ENCODE measurements at places on chromosomes 12 and 14.

DNA sequence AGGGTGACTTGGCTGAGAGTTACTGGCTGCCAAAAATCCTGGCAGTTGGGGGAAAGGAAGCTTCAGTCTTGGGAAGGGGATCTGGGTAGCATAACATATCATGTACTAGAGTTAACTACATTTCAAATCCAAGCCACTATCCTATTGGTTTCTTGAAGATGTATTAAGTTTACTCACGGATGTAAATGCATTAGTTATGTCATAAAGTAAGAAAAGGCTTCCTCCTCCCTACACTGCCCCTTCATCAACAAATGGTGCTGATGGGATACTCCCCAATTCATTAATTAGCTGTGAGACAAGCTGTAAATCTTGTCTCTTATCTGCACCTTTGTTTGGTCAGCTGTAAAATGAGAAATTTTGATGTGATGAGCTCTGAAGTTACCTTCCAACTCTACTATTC, 150.1 kb upstream of the SOX5 start:
- no peak for DNase-seq

DNA sequence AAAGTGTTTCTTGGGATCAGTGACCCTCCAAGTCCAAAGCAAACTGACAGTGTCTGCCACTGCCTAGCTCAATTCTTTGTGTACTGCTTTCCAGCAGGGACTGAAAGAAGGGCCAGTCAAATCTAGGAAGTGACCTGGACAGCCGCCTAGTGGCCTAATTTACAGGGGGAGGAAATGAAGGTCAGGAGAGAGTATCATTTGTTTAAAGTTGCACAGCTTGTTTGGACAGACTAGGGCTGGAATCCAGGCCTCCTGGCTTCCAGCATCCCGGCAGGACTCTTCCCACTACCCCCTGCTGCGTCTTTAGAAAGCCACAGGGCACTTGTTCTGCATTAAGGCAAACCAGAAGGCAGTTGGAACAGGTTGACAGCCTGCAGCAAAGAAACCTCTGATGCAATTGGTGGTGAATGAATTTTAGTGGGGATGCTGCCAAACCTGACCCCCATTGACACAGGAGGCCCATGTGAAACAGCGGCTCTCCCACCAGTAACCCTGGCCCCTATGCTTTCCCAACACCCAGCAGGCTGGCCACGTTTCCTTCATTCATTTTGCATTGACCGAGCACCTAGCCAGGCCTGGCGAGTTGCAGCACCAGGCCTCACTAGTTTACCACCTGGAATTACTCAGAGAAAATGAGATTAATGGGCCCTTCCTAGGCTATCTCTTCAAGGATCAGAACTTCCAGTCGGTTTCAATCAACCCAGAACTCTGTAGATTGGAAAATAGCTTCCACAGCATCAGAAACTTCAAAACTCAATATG, 28.2 kb downstream of the GALNT16 start:
- DNase-seq = no peak

GRCh38 chr12:125137766-125138344, 72.6 kb downstream of the AACS start:
- no peak for DNase-seq

DNA sequence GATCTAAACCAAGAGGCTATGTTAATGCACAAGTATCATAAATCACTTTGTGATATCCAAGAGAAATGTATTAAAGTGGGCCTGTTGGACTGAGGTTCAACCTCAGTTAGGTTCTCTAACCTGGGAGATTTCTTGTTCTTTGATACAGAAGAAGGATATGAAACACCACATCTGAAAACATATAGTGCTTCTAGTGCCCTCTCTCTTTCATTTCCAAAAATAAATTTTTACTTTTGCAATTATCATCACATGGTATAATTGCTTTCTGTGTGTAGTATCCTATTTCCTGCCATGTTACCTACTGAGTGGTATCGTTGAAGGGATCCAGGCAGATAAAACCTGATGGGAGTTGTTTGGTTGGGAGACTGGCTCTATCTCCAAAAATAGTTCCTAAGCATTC, 264.9 kb downstream of the CCER1 start:
- no peak for DNase-seq

GRCh38 chr12:47110718-47111391, 31.1 kb upstream of the AMIGO2 start:
- no peak for DNase-seq

DNA sequence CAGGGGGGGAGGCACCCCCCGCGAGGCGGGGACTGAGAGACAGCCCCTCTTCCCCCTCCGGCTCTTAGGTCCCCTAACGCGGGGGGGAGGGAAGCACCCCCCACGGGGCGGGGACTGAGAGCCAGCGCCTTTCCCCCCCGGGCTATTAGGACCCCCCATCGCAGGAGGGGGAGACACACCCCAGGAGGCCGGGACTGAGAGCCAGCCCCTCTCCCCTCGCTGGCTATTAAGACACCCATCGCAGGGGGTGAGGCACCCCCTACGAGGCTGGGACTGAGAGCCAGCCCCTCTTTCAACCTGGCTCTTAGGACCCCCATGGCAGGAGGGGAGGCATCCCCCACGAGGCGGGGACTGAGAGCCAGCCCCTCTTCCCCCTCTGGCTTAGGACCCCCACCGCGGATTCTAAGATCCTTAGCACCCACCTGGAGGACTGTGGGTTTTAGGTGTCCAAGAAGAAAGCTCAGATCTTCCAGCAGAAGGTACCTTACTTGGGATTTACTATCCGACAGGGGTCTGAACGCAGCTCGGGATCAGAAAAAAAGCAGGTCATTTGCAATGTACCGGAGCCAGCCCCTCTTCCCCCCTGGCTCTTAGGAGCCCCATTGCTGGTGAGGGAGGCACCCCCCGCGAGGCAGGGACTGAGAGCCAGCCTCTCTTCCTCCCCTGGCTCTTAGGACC, 197.8 kb upstream of the PZP start:
- DNase-seq = no peak

DNA sequence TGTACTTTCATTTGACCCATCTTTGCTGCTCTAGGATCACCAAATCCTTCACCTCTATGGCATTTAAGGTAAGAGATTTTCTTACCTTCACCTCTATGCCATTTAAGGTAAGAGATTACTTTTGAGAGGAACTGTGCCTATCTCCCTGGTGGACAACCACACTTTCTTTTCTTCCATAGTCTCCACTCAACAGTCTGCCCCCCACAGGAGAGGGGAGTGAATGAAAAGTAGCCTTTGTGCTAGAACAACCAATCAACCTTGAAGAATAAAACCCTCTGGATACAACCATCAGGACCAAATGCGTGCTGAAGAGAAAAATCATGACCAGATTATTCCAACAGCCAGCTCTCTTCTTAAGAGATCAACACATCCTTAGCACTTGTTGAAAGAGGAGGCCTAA, 258.6 kb upstream of the TMPO start:
- DNase-seq = no peak

- DNase-seq = no peak
Observed at GRCh38 chr12:40752011-40752410, 59.8 kb downstream of the CNTN1 start.

DNA sequence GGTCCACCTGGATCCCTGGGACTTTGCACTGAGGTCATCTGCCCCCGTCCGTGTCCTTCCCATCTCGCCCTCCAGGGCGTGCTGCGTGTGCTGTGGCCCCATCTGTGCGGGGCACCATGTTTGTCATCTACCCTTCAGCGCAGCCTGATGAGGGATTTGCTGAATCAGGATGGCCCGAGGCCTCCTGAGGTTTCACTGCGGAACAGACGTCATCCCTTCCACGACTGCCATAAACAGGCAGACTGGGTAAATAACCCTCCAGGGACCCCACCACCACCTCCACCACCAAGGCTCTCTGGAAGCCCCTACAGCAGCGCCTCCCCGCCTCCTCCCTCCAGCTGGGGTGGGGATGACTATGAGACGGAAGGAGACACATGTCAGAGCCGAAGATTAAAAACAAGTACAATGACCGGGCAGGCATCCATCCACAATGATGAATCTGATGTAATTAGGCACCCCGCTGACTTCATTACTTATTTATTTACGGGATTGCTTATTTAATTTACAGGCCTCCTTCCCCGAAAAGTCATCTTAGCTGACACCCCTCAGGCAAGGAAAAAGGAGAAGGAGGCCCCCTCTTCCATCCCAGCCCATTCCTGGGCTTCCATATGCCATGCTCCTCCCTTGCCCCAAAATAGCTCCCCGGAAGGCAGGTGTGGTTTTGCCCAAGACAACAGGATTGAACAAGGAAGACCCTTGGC, 39.4 kb downstream of the NCOR2 start:
- DNase-seq = no peak

DNA sequence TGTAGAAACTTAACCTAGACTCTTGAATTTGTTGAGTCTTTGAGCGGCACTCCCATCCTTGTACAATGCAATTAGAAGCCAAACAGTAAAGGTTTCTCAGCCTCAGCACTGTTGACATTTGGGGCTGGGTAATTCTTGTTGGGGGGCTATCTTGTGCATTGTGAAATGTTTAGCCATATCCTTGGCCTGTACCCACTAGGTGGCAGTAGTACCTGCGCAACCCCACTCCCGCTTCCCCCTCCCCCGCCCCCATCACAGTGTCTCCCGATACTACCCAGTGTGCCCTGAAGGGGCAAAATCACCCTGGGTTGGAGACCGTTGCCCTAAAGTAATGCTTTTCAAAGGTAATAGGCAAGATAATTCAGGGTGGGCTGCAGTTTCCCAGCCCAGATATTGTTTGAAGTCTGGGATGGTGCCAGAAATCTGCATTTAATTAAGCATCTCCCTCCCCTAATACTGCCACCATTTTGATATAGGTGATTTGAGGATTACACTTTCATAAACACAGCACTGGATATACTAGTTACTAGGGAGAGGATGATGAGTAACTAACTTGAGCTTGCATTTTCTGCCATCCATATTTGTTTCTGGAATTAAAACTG, 1.8 kb downstream of the COX6A1 start:
- peak; percentile 69 for DNase-seq

DNA sequence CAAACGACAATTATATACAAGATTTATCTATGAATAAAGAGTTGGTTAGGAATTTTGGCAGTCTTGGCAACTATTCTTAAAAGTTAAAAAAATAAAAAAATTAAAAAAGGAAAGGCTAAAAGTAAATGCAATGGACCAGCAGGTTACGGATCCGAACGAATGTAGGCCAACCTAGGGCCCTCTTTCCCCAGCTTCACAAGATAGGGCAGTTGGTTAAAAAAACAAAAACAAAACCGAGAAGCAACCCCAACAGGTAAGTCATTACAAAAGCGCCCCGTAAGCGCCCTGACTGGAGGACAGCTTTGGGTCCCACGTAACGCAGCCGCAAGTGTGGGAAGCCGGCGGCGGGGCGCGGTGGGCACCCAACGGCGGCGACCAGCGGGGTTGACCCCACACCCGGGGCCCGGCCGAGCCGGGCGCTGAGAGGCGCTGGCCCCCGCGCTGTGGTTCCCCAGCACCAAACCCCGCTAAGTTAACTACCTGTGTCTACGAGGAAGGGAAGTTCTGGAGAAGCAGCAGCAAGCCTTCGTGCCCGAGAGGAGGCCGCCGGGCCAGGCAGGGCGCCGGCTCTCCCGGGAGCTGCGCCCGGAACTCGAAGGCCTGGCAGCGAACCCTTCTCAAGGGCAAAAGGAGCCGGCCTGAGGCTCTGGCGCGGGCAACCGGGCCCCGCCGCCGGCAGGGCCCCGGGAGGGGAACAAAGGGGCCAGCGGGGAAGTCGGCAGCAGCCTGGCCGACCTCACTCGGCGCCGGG, 882 bp downstream of the HECTD1 start:
- peak; percentile 77 for DNase-seq

GRCh38 chr12:49974677-49975317, 2.0 kb downstream of the AQP6 start:
- DNase-seq = no peak

DNA sequence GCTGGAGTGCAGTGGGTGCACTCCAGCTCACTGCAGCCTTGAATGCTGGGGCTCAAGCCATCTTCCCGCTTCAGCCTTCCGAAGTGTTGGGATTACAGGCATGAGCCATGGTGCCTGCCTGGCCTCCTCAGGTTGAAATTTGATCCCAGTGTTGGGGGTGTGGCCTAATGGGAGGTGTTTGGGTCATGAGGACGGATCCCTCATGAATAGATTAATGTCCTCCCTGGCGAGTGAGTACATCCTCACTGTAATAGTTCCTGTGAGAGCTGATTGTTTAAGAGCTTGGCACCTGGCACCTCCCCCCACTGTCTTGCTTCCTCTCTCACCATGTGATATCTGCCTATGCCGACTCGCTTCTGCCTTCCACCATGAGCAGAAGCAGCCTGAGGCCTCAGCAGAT, 84.7 kb downstream of the TSPAN9 start:
- no peak for DNase-seq

GRCh38 chr12:118206107-118206412, 70.1 kb downstream of the PEBP1 start:
- no peak for DNase-seq

DNA sequence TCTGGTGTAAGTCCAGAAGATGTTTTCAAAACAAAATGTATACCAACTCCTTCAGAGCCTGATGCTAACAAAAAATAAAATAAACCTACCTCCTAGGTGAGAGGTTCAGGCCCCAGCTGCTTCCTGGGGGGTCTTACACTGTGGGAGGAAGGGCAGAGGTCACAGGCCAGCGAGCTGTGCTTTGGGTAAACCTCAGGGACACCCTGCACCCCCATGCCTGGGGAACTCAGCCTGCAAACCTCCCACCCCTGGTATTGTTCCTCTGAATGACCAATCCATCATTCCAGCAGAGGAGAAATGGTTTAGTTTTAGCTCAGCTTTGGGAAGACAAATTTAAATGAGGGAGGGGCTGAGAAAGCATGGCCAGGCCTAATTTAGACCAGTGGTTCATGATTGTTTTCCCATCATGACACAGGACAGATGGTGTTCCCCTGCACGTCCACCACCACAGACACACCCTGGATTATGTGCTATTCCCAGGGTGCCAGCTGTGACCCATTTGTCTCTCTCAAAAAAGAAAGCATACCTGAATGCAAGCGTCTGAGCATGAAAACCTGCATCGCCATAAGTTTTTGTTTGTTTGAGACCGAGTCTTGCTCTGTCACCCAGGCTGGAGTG, 14.5 kb upstream of the TFCP2 start:
- no peak for DNase-seq

- no peak for DNase-seq
Observed at GRCh38 chr12:108321688-108322087, 17.4 kb downstream of the CMKLR1 start.

DNA sequence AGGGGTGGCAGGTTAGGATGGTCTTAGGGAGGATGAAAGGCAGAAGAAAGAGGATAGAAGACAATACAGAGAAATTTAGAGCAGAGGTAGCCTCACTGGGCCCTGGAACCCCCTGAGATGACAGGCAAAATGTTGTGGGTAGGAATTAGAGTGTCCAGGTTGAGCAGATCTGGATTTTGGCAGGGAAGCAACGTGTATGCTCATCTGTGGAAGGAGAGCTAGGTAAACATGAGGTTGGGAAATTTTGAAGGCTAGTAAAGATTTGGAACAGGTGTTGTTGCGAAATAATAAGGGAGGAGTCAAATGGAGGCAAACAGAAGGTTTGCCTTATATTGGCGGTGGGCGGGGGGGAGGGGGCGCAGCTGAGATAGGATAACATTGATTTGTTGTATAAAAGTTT, 5.3 kb downstream of the HSD17B6 start:
- DNase-seq = no peak

GRCh38 chr12:129750421-129750820, 153.4 kb downstream of the TMEM132D start:
- no peak for DNase-seq

- DNase-seq = no peak
Observed at GRCh38 chr12:114868995-114869834, 185.2 kb upstream of the TBX3 start.
